ENCODE measurements at places on chromosomes 12 and 14.
A peak's percentile ranks its signal among the peaks of the same experiment; 100 is the strongest.

DNA sequence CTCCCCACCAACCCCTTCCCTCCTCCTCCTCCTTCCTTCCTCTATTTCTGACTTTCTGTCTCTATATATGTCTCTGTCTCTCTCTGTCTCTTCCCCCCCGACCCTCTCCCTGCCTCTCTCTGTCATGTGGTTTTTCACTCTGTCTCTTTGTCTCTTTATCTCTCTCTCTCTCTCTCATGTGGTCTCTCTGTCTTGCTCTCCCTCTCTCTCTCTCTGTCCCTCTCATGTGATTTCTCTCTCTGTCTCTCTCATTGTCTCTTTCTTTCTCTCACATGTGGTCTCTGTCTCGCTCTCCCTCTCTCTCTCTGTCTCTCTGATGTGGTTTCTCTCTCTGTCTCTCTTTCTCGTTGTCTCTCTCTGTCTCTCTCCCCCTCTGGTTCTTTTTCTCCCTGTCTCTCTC, 59.3 kb downstream of the PHETA1 start:
- DNase-seq = no peak

DNA sequence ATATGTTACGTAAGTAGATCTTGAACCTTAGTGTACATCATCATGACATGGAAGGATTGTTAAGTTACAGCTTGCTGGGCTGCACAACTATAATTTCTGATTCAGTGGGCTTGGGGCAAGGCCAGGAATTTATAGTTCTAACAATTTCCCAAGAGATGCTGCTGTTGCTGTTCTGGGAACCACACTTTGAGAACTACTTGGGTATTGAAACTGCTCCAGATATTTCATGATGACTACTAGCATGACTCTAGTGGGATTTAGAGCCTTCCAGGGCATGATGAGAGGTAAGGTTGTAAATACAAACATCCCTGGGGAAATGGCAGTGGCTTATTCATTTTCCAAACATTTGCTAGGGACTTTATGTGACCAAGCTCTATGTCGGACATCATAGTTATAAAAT, 904.8 kb upstream of the SEL1L start:
- DNase-seq = no peak

DNA sequence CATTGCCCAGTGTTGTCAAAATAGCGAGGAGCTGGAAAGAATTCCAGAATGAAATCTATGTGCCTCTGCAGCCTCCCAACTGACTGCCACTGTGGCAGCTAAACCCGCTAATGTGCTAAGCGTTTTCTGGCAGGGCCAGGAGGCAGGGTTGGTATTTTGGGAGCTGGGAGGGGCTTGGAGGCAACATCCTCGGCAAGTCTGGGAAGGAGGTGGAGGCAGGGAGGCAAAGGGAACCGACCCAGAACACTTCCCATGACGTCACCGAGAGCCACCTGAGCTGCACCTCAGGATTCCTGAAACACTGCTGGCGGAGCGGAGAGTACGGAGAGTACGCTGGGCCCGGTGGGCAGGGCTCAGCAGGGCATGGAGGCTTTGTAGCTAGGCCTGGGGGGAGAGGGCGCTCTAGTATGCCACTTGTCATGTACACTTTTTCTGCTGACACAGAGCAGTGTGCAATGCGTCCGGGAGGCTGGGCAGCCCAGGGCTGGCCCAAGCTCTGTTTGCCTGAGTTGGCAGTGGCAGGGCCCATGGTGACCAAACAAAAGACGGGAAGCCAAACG, 81.5 kb downstream of the DPF3 start:
- no peak for DNase-seq

DNA sequence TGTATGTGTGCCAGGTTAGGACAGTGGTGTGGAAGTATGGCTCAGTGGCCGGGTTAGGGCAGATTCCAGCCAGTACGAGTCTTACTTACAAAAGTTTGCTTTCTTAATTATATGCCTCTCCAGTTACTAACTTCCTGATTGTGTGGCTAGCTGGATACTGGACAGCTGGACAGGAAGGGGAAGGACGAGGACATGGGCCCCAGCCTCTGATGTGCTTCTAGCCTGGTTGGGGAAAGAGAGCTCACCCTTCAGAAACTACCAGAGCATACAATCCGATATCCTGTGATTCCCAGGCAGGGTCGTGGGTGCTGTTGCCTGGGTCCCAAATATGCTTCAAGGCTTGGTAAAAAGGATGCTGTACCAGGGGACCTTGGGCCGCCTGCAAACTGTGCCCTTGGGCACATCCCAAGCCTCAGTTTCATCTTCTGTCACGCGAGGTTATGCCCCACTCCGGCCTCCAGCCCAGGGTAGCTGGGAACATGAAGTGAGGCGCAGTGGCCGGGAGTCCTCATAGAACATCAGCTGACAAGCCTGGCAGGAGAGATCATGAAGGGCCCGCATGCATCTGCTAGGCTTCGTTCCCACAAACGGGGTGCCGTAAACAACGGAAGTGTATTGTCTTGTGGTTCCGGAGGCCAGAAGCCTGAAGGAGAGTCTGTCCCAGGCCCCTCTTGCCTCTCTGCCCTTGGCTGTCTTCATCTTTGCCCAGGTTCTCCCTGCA, 23.2 kb upstream of the RIN3 start:
- DNase-seq = no peak

DNA sequence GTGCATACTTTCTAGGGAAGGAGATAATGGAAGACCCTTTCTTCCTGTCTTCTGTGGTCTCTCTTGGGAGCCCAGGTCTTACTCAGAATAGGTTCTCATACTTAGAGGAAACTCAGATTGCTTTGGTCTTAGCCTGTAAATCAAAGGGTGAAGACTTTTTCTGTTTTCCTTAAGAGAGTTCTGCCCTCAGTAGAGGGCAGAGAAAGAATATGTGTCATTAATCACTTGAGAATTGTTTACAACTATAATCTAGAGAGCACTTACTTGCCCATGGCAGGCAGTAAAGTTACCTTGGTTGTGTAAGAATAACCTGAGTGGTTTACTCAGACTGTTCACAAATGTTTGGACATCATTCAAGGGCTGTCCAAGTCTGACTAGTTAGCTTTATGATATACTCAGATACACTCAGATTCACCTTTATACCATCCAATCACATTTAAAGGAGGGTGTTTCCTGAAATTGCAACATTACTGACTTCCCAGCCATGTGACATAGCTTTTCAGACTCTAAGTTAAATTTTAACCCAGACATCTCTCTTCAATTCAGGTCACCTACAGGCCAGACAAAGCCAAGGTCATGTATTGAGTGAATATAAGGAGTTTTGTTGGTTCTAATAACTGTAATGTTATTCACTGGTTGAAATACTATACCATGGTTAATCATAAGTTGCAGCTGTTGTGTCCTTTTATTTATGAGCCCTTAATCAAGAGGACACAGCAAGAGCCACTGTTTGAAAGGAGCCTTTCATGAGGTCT, 372.2 kb downstream of the RAD51B start:
- no peak for DNase-seq

GRCh38 chr12:50055831-50056638, 1.4 kb upstream of the ASIC1 start:
- DNase-seq = peak; percentile 27

GRCh38 chr12:20423557-20423956, 55.2 kb downstream of the PDE3A start:
- no peak for DNase-seq

DNA sequence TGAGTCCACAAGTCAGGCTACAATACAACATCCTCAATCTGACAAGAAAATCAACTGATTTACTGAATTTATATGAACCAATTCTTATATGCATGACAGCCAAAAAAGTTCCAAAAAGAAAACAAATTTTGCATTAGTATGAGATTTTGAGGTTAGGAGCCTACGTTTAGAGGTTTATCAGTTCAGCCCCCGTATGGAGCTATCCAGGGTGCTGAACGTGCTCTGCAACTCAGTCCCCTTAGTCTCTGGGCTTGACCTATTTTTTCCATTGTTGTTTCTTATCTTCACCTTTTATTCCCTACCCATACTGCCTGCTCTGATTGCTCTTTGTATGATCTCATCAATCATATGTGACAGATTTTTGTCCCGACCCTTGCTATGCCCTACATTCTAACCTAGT, 693.0 kb downstream of the NRXN3 start:
- no peak for DNase-seq

DNA sequence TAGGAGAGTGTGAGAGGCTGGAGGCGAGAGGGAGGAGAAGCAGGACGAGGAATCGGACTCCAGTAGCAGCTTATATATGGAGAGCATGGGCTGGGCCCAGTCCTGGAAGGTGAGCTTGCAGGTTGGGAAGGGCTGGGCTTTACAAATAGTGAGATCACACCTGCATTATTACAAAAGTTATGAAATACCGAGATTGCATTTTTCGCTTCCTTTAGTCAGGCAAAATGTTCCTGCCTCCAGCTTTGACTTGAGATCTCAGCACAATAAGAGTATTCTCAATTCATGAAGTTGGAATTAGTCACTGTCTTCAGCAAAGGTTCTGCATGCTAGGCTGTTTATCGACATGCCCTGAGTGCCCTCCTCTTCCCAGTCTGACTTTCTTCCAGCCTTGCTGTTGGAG, at the start of gene KRT6B:
Gene KRT6B, minus strand, starts transcription at position 46 of the 400 bp plus-strand sequence. CDS start 68 bp downstream, outside the sequence.
- no peak for DNase-seq

GRCh38 chr12:122161682-122162081, 12.3 kb downstream of the IL31 start:
- DNase-seq = no peak

DNA sequence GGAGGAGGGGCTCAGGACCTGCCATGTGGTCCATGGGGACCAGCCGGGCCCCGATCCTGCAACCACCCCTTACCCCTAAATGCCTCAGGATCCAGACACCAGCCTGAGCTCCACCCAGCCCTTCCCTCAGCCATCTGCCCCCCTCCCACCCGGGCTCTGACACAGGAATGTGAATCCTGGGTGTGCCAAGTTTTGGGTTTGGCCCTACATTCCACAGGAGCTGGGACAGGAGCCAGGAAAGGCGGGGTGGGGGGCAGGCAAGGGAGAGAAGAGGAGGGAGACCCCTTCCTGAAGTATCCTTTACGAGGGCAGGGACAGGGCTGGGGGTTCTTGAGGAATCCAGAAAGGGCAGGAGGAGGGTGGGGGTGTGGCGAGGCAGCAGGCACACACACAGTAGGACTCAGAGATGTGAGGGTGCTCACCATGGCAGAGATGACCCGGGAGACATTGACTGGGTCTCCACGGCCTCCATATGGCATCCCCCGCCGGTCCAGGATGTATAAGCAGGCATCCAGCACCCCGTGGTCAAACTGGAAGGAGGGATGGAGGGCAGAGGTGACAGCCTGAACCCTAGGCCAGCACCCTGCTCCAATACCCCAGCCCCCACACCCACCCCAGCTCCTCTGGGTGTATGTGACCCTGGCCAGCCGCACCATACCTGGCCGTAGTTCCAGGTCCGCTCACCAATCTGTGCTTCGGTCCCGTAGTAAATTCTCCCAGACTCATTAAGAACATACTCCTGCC, 3.5 kb downstream of the TGM1 start:
- no peak for DNase-seq

- no peak for DNase-seq
Measured at GRCh38 chr12:76272287-76272686, 75.9 kb downstream of the BBS10 start.

- no peak for DNase-seq
Measured at GRCh38 chr12:91379051-91379775, 196.6 kb upstream of the DCN start.

- DNase-seq = no peak
Measured at GRCh38 chr14:56417173-56417572, 162.4 kb upstream of the TMEM260 start.

- no peak for DNase-seq
Measured at GRCh38 chr12:83057436-83057835, 370.7 kb downstream of the TMTC2 start.

DNA sequence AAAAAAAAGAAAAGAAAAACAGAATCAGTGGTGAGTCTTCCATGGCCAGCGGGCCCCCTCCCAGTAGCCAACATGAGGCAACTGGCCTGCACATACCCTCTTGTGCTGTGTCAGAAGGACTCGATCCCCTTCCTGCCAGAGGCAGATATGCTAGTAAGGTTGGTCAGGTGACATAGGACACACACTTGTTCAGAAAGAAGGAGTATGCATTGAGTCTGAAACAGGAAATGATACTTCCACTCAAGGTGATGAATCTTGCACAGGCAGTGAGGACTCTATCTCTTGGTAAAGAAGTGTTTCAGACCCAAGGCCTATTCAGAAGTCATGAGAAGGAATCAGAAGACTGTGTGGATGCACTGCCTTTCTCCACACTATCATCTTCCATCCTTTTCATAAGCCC, 269.7 kb upstream of the FAR2 start:
- no peak for DNase-seq

DNA sequence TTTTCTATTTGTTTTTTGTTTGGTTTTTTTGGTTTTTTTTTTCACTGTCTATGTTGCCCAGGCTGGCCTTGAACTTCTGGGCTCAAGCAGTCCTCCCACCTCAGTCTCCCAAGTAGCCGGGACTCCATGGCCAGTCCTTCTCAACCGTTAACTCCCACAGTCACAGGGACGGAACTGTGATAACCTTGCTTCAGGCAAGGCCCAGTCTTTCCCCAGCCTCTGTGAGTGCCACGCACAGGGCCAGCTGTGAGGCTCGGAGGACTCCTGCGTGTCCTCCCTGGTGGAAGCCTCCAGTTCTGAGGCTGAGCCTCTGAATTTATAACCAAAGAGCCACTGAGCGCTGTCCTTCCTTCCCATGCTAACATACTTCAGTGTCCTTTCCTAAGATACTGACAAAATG, 23.7 kb downstream of the PSMC1 start:
- DNase-seq = no peak

- no peak for DNase-seq
Measured at GRCh38 chr12:103848917-103849491, 8.0 kb upstream of the NT5DC3 start.

DNA sequence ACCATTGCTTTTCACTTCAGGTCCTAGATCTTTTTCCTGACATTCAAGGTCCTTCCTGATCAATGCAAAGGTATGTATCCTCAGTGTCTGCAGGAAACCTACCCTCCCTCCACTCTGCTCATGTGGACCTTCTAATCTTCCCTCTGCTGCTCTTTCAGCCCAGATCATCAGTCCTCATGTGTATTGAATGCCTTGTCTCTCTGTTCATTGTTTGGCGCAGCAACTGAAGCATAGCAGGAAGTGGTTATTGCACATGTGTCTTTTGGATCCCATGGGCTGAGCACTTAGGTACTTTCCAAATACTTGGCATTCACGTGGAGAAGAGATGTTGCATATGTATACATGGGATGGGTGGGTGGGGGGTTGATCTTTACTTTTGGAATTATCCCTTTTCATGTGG, 4.3 kb upstream of the NIN start:
- DNase-seq = no peak

DNA sequence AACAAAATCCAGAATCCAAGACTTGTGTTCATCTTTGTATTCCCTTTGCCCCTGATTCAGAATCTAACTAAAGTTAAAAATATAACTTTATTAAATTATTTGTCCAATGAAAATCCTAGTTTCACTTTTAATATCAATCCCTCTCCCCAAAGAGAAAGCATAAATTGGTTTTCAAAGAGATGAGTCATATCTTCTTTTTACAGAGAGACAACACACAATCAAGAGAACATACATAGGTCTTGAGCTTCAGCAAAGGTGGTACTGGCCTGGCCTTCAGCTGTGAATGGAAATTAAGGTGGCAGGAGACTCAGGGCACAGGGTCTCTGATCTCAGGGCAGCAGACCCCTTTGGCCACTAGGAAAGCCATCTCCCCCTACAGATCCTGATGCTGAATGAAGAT, 4.3 kb upstream of the ASCL1 start:
- no peak for DNase-seq

All from SHP77 treated with DMSO at 0.1 percent for 48 hours (cell line).